GM12891 (cell line): ENCODE measurements at places on chromosomes 5 and 9.

- DNase-seq: peak; percentile 37
Observed at GRCh38 chr5:43007246-43007910, 32.7 kb downstream of the ANXA2R start.

- no peak for DNase-seq
Observed at GRCh38 chr5:167945542-167946384, 345.7 kb upstream of the WWC1 start.

DNA sequence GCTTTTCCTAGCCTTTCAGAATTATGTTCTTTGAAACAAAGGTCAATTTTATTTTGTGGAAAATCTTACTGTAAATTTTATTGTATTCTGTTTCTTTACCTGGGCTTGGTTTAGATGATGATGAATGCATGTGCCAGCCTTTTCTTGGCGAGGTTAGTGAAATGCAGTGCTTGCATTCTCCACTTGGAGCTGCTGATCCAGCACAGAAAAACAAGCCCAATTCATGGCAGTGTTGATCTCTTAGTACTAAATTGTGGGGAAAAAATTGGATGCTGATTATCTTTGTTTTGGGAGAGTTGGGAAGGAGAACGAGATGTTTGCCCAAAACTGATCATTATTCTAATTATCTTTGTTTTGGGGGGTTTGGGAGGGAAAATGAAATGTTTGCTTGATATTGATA lies 3.7 kb downstream of the HABP4 start:
- no peak for DNase-seq

- no peak for DNase-seq
Observed at GRCh38 chr9:121491111-121491510, 8.5 kb downstream of the GGTA1 start.

- DNase-seq: no peak
Observed at GRCh38 chr5:175285261-175285660, 158.7 kb downstream of the DRD1 start.

DNA sequence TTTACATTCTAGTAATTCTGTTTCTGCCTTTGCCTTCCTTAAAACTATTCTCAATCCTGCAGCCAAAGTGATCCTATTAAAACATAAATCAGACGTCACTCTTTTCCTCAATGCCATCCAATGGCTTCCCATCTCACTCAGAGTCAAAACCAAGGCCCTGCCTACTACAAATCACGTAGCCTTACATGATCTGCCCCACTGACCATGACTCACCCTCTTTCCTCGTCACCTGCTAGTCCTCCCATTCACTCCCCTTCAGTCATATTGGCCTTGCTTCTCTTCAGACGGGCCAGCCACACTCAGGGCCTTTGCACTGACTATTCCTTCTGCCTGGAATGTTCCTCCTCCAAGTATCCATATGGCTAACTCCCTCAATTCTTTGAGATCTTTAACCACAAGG lies 39.0 kb upstream of the DMXL1 start:
- no peak for DNase-seq

DNA sequence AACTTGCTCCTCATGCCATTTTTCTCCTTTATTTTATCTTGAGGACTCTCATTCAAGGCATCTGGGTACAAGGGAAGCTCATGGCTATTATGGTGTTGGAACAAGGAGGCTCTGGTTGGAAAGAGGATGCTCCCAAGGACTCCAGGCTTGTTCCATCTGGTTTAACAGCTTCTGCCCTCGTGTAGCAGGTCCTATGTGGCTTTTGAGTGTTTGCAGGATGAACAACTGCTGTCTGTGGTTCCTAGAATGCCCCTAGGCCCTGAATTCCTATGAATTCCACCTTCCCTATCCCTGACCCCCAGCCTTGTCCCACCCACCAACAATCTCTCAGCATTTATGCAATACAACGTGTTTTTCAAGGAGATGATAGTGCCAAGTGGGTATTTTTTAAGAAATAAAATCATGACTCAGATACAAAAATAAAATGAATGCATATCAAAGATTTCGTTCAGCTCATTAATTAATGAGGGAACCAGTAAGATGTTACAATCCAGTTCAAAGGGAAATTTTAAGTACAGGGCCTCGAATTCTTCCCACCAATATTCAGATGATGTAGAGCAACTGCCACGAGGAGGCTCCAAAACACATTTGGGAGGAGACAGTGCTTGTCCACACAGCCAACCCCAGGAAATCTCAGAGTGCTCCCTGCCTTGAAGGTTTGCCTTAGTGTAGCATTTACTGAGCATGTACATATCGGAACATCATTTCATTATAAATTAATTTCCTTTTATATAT lies 182.0 kb downstream of the MUSK start:
- no peak for DNase-seq
